ENCODE measurements at places on chromosomes 5 and 9.

GRCh38 chr5:65874241-65874640 is 52.1 kb upstream of the ERBIN start:
- DNase-seq = no peak

DNA sequence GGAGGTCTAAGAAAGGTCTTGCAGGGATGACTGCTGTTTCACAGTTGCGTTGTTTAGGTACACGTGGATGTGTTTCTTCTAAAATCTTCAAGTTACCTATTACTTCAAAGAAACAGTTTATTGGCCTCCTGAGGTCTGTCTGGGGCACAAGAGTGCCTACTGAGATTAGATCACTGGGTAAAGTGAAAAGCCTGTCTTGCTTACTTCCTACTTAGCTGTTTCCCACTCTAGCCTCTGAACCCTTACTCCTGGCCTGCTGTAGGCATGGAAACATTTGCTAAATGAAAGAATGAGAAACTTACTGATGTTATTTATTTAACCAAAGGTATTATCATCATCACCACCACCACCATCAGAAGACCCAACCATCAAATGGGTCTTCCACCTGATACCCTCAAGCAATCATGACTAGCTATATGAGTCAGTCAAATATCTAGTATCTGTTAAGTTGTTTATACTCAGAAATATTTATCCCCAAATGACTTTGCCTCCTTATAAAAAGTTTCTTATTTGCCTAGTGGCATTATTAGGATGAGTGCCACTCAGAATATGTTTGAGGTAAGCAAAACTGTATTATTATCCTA is 92.5 kb downstream of the ELAVL2 start:
- no peak for DNase-seq

DNA sequence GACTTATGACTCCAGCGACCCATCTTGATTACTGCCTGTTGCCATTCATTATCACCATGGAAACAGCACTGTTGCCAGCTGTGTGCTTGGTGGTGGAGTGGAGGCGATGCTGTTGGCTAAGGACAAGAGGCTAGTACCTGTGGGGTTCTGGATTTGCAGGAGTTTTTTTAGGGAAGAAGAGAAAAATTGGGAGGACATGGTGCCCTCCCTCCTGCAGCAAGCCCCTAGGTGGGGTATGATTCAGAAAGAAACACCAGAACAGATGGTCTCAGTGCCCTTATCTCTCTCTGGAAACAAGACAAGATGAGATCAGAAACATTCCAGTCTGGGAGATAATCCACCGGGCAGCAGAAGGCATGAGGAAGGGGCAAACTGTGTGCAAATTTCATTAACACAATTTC is 87.8 kb upstream of the TLR4 start:
- DNase-seq = no peak

GRCh38 chr5:64690417-64691151 is at the start of gene SHISAL2B:
TSS of gene SHISAL2B (plus strand) at chr5:64690503. CDS start at chr5:64690624, 121 bp downstream.
- DNase-seq = no peak

DNA sequence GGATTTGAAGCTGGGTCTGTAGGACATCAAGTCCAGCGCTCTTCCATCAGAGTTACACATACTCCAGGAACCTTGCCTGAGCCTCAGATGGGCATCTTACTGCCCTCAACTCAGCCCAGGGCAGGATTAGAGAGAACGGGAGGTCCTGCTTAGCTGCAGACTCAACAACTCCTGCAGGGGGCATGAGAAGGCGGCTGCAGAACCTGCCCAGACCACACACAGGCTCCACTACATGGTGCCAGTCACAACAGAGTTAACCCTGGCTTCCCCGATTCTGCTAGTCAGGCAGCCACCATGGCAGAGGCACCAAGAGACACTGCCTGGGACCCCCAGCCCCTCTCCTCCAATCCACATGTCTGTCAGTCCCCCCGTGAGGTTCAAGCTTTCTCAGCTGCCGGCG is 23.9 kb upstream of the CPLX2 start:
- DNase-seq = peak; percentile 24

DNA sequence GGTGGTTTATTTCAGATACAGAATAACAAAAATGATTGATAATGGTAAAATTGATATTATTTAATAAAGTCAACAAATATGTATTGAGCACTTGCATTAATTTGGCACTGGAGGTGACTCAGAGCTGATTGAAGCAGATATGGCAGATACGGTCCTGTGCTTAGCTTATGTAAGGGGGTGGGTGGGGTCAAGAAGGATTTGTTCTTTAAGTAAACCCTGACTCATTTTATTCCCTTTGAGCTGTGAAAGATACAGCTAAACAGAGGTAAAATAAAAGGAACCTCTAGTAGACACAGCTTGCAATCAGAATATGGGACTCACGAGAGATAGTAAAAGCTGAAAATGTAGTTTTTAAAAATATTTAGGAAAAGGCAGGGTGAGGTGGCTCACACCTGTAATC is 201.3 kb upstream of the CLINT1 start:
- DNase-seq = no peak

DNA sequence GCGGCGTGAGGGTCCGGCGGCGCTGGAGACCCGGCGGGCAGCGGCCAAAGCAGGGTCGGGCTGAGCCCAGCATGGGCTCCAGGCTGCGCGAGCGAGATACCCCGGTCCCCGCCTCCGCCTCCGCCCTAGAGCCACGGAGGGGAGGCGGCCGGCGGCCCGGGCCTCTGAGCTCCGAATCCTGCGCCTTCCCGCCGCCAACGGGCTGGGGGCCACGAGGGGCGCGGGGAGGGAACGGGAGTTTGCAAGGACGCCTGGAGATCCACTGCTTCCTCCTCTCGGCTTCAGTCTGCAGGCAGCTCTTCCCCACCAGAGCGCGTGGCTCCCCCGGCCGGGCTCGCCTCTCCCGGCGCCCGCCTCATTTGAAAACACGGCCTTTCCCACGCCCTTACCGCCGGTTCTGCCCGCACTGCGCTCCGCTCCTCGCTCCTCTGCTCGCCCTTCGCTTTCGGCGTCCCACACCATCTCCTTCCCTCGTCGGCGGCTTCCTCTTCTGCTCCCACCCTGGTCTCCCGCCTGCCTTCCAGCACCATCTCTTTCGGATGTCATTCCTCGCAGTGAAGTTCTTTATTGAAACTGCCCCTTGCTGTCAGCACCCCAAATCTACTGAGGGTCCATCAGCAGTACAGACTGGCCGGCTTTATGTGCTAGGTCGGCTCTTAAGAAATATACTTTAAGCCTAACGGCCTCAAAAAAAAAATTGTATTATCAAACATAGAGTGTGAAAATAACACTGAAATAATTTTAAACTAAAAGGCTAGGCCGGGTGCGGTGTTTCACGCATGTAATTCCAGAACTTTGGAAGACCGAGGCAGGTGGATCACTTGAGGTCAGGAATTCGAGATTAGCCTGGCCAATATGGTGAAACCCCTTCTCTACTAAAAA is 105.0 kb upstream of the FAM120A start:
- no peak for DNase-seq

DNA sequence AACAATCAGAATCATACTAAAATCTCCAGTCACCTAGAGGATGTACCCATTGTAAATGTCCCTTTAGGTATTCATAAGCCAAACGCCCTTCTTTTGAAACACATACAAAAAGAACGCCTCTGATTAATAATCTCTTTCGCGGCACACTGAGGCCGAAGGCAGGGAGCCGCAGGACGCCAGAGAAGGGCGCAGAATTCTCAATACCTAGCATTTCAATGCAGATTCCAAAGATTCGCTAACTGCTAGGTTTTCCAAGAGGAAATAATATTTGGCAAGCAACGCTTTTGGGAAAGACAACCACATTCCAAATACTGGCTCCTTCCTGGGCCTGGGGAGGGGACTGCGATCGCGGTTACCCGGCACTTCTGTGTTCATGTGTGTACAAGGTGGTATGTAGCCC is 203.3 kb downstream of the MEF2C start:
- no peak for DNase-seq

- DNase-seq = no peak
Measured at GRCh38 chr9:86757382-86757720, 190.0 kb downstream of the GAS1 start.

GRCh38 chr9:74132986-74133385 is 364.1 kb upstream of the RORB start:
- no peak for DNase-seq

DNA sequence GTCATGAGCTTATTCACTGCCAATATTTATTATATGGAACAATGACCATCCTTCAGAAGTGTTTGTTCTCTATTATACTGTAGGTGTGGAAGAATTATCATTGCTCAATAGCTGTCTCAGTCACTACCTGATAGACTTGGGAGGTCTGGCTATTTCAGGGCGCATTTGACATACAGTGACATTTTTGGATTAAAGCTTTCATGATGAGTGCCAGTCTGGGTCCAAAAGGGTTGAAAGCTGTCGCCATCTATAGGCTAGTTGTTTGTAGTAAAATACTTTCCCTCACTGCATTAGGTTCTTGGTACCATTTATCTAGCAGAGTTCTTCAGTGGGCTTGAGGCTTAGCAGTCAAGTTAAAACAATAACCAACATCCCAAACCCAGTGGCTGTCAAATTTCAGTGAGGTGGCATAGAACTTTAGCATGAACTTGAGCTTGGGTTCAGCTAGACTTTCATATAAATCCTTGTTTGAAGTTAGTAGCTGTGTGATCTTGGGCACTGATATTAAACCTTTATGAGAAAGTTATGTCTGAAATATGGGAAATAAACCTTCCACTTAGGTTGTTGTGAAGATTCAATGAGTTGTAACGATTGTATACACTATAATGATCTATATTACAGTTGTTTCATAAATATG is 110.5 kb upstream of the CDKN2B start:
- peak; percentile 57 for DNase-seq

GRCh38 chr5:35971186-35971877 is 19.9 kb downstream of the UGT3A1 start:
- DNase-seq = no peak

- DNase-seq = no peak
Measured at GRCh38 chr5:175094461-175094860, 349.5 kb downstream of the DRD1 start.

- DNase-seq = peak; percentile 72
Measured at GRCh38 chr9:133726401-133727276, 11.5 kb downstream of the SARDH start.
